ENCODE measurements at places on chromosomes 5 and 9.
A peak's percentile ranks its signal among the peaks of the same experiment; 100 is the strongest.

GRCh38 chr5:90941002-90941720 is 382.6 kb downstream of the ADGRV1 start:
- DNase-seq: no peak

DNA sequence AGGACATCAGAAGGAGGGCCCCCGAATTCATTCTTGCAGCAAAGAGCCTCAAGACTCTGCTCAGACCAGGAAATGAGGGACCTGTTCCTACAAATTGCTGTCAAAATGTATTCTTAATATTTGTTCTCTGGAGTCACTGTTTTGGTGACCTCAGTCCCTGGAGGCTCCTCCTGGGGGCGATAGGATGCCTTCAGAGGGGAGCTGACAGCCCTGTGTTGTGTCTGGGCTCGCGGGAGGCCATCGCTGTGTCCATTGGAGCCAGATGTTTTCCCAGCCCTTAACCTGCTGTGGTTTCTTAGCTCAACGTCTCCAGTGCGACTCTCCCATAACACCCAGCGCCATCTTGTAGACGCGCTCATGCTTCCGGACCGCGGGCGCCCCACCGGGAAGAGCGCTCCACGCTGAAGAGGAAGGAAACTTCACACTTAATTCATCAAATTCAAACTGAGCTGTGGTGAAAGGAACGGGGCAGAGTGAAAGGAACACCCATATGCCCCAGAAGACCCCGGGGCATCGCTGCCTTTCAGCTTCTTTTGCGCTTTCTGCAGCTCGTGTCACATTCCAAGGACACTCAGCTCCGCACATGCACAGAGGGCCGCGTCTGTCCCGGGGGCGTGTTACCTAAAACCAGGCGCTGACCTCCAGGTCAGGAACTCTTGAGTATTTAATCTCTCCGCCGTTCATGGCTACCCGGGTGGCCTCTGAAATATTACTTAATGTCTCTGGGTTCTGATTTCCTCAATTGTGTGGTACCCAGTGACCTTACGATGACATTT is 112.3 kb upstream of the GDNF start:
- no peak for DNase-seq

- DNase-seq: no peak
Observed at GRCh38 chr9:138065287-138065686, 187.7 kb downstream of the CACNA1B start.

DNA sequence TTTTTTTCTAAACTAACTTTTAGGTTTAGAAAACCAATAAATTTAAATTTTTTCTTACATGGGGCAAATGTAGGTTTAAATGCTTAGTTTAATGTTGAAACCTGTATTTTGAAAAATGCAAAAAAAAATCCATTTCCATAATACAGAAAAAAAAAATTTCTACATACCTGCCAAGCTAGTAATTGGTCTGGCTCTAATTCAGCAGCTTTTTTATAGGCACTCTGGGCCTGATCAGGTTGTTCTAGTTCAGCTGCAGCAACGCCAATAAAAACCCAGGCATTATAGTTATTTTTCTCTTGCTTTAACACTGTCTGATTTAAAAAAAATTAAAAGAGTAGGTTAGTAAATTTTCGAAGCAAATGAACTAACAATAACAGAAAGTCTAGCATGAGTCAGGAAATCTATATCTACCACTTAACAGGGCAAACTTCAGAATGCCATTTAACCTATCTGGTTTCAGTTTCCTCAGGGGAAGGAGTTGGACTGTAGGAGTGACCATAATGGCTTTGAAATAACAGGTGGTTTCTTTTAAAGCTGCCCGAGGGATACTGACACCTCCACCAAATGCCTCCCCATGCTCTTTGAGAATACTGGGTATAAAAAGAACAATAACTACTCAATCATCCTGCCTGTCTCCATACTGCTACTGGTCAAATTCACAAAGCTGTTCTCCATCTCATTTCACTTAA is 11.6 kb downstream of the SKIC3 start:
- DNase-seq: no peak

DNA sequence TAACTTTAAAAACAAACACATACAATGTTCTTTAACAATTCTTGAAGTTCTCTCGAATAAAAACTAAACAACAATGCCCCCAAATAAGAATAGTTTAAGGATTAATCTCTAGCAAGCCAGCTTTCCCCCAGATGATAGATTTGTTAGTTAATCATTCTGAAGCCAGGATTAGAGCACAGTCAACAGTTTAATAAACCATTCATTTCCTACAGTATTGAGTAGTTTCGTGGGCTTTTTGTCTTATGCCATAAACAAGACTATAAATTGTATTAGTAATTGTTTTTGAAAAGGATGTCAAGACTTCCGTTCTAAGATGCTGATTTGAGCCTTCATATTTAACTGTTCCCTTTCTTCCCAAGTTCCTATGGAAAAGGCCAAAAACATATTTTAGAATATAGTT is 136.6 kb downstream of the PIK3R1 start:
- no peak for DNase-seq

GRCh38 chr5:153504726-153505125 is 14.3 kb downstream of the GRIA1 start:
- no peak for DNase-seq

- peak; percentile 76 for DNase-seq
Observed at GRCh38 chr9:38160613-38161215, 91.7 kb upstream of the SHB start.

DNA sequence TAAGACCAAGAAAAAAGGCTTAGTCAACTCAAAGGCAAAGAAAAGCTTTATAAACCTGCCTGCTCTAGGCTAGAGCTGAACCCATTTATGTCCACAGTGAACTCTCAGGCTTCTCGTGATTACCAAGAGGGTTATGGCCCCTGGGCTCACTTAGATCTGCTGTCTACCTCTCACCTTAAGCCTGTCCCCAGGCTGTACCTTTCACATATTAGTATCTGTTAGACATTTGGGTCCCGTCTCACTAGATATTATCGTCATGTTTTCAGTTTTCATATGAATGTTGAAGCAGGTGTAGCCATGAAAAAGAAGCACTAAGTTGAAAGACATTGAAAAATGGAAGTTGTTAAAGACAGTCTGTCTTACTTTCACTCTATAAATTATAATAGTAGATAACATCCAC is 75.2 kb upstream of the COX7C start:
- DNase-seq: no peak

DNA sequence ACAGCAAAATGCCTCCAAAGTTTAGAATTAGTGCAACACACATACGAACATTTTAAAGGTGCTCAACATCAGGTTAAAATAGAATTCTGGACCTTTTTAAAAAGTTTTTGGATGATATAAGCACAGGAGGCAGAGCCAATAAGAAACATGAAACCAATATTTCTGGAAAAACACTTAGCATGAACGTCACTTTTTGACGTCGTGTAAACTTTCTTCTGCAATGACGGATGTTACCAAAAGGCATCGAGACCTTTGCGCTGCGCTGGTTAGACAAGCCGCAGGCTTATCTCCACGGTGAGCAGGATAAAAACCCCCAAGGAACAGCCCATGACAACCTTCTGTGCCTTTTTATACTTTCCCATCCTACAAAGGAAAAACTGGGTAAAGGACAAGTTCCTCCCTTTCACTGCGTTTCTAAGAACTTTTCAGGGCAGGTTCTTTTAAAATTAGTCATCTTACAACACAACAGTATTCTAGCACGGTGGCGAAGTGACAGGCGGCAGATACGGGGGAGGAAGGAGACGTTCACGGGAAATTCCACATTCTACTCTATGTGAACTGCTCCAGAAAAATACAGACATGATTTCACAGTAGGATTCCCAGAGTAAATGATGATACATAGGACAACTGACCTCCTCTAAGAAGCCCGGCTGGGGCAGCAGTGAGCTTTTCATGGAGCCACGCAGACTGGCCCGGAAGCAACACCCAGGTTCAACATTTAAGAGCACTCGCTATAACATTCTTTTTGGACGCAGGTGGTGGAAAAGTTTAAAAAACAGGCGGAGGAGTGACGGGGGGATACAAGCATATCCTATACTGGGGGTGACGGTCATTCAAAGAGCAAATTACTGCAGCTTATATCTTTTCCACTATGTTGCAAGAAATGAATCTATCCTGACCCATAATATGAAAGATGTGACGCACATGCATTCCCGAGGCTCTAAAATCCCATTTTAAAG is 52.4 kb downstream of the USP20 start:
- DNase-seq: peak; percentile 97

DNA sequence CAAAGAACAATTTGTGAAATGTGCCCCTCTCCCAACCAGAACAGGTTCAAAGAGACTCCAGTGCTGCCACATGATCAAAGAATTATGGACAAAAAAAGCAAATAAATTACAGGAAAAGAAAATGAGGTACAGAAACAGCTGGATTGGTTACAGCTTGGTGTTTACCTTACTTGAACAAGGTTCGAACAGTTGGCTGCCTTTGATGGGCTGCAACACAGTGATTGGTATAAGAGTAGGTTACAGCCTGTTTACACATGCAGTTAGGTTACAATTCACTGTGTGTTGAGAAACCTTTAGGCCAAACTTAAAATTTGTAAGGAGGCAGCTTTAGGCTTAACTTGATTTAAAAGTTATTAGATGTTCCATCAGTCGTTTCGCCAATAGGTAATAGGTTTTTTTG is 3.4 kb upstream of the MOCS2 start:
- DNase-seq: no peak

DNA sequence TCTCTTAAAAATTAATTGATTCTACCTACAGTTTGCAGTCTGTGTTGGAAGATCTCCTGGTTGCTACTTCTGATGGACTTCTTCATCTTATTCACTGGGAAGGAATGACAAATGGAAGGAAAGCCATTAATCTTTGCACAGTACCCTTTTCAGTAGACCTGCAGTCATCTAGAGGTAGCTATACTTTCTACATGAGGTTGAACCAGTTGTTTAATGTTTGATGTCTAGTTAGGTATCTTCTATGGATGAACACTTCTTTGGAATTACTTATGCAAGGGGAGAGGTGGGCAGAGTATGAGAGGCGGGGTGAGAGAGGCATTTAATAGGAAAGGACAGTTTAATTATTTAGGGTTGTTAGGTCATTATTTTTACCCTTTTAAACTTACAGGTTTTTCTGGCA is 91.2 kb downstream of the RIC1 start:
- DNase-seq: no peak

- no peak for DNase-seq
Observed at GRCh38 chr9:128081056-128081455, 13.0 kb downstream of the SLC25A25 start.

- no peak for DNase-seq
Observed at GRCh38 chr5:178211095-178212048, 7.0 kb downstream of the HNRNPAB start.

DNA sequence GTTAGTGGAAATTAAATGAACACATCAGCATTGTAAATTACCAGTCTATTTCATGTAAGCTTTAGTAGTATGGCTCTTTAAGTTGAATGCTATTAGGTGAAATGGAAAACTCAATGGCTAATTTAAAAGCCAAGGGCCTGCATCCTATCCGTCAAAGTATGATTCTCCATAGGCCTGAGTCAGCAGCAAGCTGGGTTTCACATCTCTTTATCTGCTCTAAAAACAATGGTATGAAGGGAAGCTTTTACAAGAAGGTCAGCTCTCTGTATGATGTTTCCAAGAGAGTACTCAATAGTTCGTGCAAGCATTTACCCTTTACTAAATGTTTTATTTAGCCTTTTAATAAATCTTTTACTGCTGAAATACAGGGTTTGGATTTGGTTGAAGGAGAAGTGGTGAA is 62.8 kb downstream of the MAP1B start:
- no peak for DNase-seq

- DNase-seq: no peak
Observed at GRCh38 chr5:136084698-136085097, 47.9 kb upstream of the SMAD5 start.

GRCh38 chr5:7941692-7942091 is 72.7 kb downstream of the MTRR start:
- no peak for DNase-seq

DNA sequence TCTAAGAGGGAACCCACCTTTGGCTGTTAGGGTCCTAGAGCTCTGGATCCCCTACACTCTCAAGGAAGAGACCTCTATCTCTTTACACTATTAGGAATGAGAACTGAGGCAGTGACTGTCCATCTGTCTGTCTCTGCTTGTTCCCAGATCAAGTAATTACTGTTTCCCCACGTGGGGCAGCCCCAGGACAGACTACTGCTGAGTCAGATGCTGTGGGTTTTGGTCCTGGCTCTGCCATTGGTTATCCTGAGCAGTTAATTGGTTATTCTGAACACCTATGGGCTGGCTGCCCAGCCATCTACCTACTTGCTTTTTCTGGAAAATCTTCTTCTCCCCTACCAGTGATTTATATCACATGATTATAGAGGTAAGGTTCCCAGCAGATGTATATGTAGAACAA is 33.3 kb downstream of the FBXO10 start:
- no peak for DNase-seq

DNA sequence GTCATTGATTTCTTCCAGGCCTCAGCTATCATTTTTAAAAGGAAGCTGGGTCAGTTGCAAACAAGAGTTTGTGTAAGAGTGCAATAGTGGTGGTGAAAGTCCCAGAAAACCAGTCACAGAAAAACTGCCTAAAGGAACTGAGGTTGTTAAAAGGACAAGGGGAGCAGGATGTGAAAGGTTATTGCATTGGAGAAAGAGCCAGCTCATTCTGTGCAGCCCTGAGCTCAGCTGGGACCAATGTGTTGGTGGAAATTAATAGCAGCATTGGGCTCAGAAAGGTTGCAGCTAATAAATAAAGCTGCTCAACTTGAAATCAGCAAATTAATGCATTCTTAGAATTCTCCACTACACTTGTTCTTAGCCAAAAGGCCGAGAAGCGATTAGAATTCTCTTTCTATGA is 34.9 kb downstream of the NREP start:
- no peak for DNase-seq

DNA sequence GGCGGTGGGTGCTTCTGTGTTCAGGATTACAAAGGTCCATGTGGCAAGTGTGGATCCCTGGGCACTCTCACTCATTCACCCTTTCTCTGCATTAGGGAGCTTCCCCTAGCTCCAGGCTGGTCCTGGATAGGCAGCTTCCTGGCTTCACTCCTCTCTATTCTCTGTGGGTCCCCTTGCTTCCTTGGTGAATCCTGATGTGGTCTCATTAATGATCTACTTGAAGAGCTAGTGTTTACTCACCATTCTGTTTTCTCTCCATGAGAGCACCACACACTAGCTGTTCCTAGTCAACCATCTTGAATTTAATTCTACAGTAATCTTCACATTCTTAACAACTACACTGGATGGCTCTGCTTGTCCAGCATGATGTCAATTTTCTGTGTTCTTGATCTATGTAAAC is 90.0 kb upstream of the PLPPR1 start:
- no peak for DNase-seq

- DNase-seq: no peak
Observed at GRCh38 chr9:93013856-93014582, 44.5 kb upstream of the SUSD3 start.

DNA sequence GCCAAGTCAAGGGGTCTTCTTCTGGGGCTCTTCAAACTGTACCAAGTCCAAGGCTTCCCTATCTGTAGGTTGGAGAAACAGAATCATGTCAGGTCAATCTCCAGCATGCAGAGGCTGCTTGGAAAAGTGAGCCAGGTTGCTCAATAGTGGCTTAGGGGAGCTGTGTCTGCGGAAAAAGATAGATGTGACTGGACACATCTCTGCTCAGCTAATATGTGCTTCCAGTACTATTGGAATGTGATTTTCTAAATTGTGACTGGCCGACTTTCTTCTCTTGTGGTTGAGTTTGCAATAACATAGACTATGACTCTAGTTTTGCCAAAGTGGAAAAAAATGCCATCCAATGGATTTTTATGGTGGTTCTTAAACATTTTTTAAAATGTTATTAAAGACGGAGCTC is 136.7 kb downstream of the BOD1 start:
- DNase-seq: no peak
